ENCODE measurements at places on chromosomes 5 and 9. TPM values are rescaled to one million over a fixed set of nuclear protein-coding genes. Genes with fewer than 3 reads are reported as not detected.

SAXO1 gene
- polyA plus RNA-seq = not detected

GHR gene
- not detected for polyA plus RNA-seq

CNTFR gene
- polyA plus RNA-seq = not detected

CARD19 gene
- polyA plus RNA-seq = 36.2 TPM

SLCO4C1 gene
- polyA plus RNA-seq = 0.05 TPM

PCDHB10 gene
- polyA plus RNA-seq = not detected
